A549 treated with DMSO at 1 μM for 4 hours (cell line): ENCODE measurements at places on chromosomes 3 and 15. TPM values are rescaled to one million over a fixed set of nuclear protein-coding genes. Genes with fewer than 3 reads are reported as not detected.

LRRC49 gene
- total RNA-seq: 3.6 to 5.4 TPM (median 4.8 TPM) in 5 replicates

EPHB1 gene
- total RNA-seq: 0.05 to 0.23 TPM (median 0.11 TPM) in 4 of 5 replicates, not detected in the other

KCNH8 gene
- total RNA-seq: 0.01 TPM in 1 of 5 replicates, not detected in the others

CAMKV gene
- total RNA-seq: 0.27 to 0.85 TPM (median 0.45 TPM) in 5 replicates

DNAH1 gene
- total RNA-seq: 0.72 to 1.1 TPM (median 0.85 TPM) in 5 replicates

GOLGA8T gene
- 0.66 to 1.7 TPM (median 1.3 TPM) in 5 replicates for total RNA-seq

MCCC1 gene
- 7.0 to 9.7 TPM (median 8.3 TPM) in 5 replicates for total RNA-seq

IL17RD gene
- 0.56 to 1.7 TPM (median 0.95 TPM) in 5 replicates for total RNA-seq

LYZL4 gene
- not detected in 5 replicates for total RNA-seq

CCR3 gene
- total RNA-seq: not detected in 5 replicates

CCNB2 gene
- 95.3 to 108 TPM (median 106 TPM) in 5 replicates for total RNA-seq

RGMA gene
- total RNA-seq: 0.10 to 0.46 TPM (median 0.28 TPM) in 4 of 5 replicates, not detected in the other

SPINT1 gene
- 0.79 to 1.1 TPM (median 0.85 TPM) in 5 replicates for total RNA-seq

ZNF80 gene
- not detected in 5 replicates for total RNA-seq

MOBP gene
- 0.02 to 0.28 TPM (median 0.07 TPM) in 3 of 5 replicates, not detected in the others for total RNA-seq

SNTN gene
- not detected in 5 replicates for total RNA-seq

NDN gene
- 0.05 to 0.10 TPM in 2 of 5 replicates, not detected in the others for total RNA-seq
